ENCODE measurements at places on chromosomes 5 and 9.

DNA sequence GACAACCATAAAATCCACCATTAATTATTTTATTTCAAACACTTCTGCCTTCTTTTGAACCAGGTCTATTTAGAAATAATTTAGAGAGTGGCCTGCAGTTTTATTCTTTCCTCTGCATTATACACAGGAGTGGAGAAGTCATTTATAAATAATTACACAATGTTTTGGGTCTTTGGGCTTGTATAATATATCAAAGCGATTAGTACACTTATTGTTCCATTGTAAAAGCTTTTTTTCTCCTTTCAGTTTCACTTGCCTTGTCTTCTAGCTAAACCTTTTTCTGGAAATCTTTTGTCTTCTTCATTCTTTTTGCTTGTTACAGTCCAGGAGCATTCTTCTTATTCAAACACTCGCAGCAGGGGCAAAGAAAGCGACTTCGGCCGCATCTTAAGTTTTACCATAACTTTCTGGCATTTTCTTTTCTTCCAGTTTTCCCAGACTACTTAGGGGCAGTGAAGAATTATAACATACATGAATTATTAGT, 7.3 kb upstream of the NEUROG1 start:
- no peak for DNase-seq

GRCh38 chr5:88049737-88050136, 218.9 kb downstream of the TMEM161B start:
- no peak for DNase-seq

GRCh38 chr5:133241179-133242092, 189.6 kb downstream of the HSPA4 start:
- DNase-seq, result no peak

GRCh38 chr9:120446671-120447070, 133.3 kb downstream of the CDK5RAP2 start:
- DNase-seq, result no peak

DNA sequence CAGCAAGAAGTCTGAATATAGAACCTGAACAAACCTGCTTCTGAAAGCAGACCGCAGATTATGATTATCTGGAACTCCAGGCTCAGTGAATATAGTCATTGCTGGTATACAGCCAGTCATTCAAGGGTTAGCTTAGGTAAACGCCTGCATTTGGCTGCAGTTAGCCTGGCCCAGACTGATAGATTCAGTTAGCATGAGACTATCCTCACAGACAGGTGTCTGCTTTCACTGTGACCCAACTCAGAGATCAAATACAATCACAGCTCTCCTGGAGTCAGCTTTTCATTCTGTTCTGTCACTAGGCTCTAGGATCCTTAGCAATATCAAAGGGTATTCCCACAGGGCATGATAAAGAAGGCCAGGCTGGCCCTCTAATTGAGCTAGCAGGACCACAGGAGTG, 138.6 kb upstream of the PLCXD3 start:
- no peak for DNase-seq

GRCh38 chr9:85258236-85258635, 483.5 kb downstream of the AGTPBP1 start:
- DNase-seq, result no peak

DNA sequence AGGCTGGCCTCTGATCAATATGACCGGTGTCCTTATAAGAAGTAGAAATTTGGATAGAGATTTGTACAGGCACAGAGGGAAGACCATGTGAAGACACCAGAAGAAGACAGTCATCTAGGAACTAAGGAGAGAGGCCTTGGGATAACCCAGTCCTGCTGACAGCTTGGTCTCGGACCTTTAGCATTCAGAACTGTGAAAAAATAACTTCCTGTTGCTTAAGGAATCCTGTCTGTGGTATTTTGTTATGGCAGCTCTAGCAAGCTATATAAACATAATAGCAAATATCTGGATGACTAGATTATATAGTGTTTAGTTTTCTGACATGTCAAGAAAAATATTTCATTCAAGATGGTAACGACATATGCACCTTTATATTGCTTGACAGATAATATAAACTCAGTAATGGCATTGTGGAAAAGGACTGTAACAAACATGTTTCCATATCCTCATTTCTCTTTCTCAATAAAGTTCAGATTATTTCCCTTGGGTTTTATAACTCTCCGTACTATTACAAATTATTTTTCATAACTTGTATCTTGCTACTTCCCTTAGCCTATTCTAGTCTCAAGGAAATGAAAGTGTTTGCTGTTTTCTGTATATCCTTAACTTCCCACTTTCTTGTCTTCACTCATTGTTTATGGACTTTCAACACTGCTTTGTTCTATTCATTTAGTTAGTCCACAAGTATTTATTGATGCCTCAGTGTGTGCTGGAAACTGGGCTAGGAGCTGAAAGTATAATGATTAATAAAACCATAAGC, 62.4 kb downstream of the KIAA1958 start:
- no peak for DNase-seq

DNA sequence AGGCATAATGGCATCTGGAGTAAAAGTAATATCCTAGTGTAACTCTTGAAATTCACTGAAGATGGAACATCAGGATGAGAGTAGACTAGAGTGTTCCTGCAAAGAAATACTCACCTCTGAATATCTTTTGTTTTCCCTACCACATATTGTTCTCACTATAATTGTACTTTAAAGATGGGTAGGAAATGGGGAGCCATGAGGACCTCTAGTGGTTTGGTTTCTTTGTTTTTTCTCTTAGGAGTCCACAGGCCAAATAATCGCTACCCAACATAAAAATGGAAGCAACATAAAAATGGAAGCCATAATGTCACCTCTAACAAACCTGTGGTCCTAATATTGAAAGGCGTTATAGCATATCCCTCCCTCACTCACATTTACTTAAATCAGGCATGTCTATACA, 2375.8 kb downstream of the MAT2B start:
- DNase-seq, result no peak

- DNase-seq, result no peak
Observed at GRCh38 chr9:115411993-115412452, 294.1 kb upstream of the TNC start.

DNA sequence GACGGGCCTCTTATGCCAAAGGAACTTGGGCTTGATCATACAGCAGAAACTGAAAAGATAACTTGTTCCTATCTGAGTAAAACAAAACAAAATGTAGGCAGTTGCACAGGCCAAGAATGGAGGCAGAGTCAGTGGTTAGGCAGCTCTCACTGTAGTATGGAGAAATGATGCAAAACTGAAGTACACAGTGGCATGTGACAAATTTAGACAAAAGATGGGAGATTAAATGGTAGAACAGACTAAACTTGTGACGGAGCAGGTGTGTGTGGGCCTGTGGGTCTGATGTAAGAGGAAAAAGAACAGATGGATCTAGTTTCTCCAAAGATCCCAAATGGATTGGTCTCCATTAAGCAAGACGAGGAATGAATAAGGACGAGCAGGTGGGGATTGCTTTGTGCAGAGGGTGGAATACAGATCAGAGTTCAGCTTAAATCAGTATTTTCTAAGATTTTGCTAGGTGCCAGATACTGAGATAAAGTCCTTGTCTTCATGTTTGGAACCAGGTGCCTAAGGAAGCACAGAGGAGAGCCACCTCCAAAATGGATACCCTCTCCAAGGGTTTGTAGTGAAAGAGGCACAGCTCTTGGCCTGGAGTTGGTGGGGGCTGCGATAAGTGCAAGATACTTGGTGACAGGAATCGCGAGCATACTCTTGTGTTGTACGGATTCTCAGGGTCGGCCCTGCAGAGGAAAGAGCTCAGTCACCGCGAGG, 722 bp upstream of the DCP2 start:
- DNase-seq, result no peak

DNA sequence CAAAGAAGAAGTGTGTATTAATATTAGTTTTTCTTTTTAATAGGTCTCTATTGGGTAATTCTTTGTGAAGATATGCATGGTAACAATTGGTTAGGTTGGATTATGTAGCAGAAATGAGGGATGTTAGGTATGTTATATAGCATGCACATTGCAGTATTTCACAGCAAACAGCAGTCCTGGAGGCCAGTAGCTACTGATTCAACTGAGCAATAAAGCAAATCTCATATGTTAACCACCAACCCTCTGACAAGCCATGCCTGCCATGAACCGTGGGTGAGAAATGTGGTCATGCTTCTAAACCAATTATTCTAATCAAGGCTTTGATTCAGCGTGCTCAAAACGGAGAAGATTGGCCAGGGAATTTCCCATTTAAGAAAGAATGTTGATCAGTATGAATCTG, 313.0 kb upstream of the CDH6 start:
- DNase-seq, result no peak

GRCh38 chr9:116230051-116230632, 76.6 kb downstream of the PAPPA start:
- DNase-seq, result no peak

GRCh38 chr5:66553368-66553912, 42.8 kb upstream of the MAST4 start:
- DNase-seq, result no peak

GRCh38 chr9:91589101-91589553, 165.5 kb upstream of the NFIL3 start:
- DNase-seq, result no peak

DNA sequence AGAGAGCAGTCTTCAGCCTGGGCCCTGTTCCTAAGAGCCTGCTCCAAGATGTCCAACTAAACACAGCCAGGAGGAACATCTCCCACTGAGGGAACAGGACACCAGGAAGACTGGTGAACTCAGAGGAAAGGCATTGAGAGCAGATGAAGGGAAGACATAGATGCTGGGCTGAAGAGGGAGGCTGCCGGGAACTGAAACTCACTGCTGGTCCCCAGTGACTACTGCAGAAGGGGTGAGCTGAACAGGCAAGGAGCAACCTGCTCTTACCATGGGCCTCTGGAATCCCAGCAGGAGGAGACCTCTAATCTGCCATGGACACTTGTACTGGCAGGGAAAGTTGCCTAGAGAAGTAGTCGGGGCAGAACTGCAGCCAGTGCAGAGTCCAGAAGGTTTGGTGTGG, 95.7 kb downstream of the TRPM3 start:
- DNase-seq, result no peak

DNA sequence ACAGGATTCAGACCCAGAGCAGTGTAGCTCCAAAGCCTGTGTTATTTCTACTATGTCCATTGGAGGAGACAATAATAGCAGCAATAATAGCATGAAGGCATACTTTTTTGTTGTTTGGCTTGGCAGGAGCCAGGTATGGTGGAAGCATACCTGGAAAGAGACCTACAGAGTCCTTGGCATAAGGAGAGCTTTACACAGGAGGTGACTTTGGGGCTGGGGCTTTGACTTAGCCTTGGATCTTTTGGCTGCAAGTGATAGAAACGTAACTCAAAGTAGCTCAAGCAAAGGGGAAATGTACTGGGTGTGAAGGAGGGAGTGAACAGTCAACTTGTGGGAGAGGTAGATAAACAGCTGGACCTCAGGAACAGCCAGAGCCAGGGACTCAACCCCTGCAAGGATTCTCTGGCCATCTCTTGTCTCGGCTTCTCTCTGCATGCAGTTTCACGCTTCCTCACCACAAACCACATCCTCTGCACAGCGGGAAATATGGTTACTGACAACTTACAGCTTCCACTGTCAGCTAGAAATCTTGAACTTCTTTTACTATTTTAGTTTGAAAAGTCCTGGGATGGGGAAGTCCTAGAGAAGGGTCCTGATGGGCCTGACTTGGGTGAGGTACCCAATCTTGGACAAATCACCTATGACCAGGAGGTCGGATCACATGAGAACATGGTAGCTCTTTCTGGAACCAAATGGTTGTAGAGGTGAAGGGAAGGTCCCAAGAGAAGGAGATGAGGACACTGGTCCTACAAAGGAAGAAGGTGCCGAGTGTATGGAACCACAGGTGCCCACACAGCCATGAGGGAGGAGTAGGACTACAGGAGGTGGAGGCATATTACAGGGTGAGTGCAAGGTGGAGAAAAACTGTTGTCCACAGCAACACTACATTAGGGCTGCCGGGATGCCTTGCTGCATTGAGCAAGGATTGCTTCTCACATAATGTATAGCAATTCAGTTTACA, 47.0 kb upstream of the TGFBR1 start:
- DNase-seq, result peak; percentile 46

DNA sequence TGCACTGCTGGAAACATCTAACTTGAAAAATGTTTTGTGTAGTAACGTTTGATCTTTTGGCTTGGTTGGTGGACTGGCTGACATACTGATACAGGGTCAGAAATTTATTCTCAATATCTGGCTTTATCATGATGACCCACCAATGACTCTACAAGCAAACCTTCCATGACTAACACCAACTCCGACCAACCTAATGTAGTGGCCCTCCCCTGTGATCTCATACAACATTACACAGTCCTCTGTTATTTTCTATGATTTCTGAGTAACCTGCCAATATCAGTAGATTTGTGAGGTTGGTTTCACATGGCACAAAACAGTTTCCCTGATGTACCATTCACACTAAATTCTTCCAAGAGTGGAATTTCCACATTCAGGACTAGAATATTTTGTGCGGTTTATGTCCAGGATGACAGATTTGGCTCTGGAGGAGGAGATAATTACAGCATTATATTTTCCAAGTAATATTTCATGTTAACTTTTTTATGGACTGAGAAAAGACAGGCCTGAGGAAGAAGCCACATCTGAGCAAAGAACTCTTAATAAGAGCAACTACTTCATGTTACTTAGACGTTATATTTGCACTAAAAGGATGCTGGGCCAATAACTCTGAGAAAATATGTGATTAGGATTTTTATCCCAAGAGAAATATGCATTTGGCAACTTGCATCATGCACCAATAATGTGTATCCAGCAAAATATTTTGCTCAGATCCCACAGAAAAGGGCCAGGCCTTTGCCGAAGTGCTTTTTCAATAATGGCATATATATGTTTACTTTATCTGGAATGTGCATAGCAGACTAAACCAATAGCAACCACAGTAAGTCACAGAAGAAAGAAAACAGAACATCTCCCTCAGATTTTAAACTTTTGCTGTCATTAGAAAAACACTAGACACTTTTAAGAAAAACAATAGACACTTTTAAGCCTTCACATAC, 273.4 kb downstream of the KCNN2 start:
- DNase-seq, result no peak

DNA sequence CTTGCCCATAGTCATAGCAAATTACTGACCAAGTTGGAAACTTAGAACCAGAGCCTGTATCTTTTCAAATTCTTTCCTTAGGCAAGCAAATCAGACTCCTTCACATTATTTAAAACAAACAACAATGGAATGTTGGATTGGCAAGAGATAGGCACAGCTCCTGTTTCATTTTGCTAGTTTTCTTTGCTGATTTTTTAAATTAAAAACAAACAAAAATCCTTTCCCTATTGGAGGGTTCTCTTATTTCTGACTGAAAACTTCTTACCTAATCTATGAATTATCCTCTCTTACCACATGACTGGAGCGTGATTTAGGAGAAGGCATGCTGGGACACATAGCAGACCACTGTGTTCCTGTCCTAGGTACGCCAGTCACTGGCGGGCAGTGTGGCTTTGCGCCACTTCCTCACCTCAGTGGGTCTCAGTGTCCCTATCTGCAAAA, 63.0 kb downstream of the TTC39B start:
- no peak for DNase-seq

DNA sequence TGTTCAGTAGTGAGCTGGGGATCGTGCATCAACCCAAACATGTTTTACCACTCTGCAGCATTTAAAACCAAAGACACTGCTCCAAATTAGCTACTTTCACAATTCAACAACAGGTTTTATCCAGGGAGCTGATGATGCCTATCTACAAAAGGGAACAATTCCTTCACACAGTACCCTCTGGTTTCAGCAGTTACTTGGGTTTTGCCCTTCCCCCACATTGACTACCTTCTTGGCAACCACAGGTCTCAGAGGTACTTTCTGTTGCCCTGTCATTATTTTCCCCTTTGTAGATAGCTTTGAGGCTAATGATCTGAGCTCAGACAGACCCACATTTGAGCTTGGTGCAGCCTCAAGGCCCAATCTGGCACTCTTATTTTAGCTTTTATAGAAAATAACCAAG, 96.1 kb downstream of the WDR41 start:
- no peak for DNase-seq

All from stimulated activated CD4-positive, alpha-beta T cell treated with anti-CD3 and anti-CD28 coated beads, Interleukin-4, amount 100 ng/mL, for 1 hour (primary cell).